NCI-H774 (cell line): ENCODE measurements at places on chromosomes 4 and X.

- no peak for DNase-seq
Observed at GRCh38 chr4:6188687-6189305, 11.6 kb downstream of the JAKMIP1 start.

- no peak for DNase-seq
Observed at GRCh38 chrX:110420771-110421499, 62.3 kb downstream of the RTL9 start.

DNA sequence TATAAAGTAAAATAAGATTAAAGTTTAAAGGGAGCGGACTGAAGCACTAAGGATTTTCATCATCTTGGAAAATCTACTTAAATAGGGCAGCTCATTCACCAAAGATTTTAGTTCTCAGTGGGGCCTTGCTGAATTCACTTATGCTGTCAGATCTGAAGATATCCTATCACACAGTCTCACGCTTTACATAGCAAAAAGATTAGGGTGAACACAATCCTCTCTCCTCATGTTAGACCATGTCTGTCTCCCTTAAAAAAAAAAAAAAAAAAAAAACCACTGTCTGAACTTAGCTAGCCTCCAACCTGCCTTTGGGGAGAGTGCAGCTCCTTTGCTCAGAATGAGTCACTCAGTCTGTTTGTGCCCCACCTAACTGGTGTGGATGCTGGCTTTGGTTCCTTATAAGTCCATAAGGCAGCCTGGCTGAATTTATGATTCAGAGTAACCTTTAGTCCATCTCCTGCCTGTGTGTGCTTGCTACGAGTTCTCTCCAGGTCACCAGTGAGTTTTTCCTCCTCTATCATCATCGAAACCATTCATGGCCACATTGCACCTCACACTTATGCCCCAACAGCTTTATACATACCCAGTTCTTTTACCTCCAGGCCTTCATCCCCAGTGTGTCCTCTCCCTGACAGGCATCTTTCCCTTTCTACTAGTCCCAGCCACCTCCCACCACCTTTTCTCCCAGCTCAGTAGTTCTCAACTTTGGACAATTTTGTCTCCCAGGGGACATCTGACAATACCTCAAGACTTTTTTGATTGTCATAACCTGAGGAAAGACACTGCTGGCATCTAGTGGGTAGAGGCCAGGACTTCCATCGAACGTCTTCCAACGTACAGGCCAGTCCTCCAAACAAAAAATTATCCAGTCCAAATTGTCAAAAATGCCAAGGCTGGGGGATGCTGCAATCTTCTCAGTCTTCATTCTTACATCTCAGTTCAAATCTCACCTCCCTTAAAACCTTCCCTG lies 220.7 kb upstream of the EMCN start:
- DNase-seq, result no peak

DNA sequence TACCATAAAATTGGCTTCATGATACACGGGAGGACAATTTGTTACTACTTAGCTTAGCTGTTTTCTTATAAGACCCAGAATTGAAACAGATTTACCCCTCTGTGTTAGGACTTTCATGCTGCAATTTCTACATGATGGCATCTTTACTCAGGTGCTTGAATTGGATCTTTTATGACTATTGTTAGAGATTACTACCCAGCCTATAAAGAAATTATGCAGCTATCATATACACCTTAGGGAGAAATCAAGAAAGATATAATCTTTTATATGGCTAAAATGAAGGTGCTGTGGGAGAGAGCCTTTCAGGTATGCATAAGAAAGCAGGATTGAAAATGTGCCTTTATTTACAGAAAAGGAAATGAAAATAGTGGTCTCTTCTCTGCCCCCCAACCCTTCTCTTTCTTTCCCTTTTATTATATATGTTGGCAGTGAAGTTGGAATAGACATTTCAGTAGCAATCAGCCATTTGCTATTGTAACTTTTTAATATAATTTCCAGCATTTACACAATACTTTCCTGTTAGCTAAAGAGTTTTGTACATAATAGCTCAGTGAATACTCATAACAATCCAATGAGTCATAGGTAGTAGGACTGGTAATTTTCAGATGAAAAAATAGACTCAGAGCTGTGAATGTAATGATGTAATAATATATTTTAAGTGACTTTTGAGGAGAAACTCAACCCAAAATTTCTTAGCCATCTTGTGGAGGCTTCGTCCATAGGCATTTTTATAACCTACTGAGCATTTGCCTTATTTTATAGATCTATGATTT lies 311.8 kb downstream of the ADGRL3 start:
- no peak for DNase-seq

DNA sequence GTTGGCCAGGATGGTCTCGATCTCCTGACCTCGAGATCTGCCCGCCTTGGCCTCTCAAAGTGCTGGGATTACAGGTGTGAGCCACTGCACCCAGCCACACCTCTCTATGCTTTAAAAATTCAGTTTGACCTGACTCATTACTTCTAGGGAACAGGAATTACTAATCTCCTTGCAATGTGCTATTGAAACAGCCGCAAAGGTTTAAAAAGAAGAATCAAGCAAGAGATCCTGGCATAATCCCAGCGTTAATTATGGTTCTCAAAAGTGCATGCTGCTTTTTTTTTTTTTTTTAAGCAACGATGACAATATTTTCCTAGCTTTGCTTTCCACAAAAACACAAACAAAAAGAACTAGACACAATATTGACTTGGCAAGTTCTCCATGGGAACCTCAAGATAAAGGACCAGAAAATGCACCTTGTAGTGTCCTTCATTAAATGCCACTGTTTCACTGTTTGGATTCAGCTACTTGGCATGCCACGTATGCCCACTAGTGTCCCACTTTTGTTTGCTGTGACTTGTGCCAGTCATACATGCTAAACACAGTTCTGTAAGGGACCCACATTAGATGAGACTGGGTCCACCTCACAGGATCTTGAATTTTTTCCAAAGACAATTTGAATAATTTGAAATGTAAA lies 112.6 kb upstream of the PPARGC1A start:
- no peak for DNase-seq

- no peak for DNase-seq
Observed at GRCh38 chr4:10998846-10999245, 314.3 kb upstream of the CLNK start.

GRCh38 chr4:155367608-155368007 lies 9.2 kb downstream of the MAP9 start:
- no peak for DNase-seq

GRCh38 chr4:57418133-57418532 lies 307.9 kb upstream of the IGFBP7 start:
- DNase-seq, result no peak

GRCh38 chrX:140360284-140360683 lies 144.6 kb downstream of the SOX3 start:
- no peak for DNase-seq

DNA sequence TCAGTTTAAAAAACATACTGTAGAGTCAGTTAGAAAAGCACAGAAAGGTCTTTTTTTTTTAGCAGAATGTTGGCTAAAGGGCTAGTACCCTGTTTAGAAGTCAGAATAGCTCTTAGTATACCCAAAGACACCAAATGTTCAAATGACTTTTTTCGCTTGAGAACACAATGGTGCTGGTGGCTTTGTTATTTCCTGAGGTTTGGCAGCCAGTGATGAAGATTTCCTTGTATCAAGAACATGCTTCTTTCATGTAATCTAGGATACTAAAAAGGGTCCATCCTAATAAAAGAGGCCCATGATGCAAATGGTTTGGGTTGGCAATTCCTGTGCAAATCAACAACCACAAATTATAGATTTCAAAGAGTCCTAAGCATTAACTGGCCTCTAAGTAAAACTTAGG lies 21.1 kb upstream of the CD40LG start:
- DNase-seq, result no peak

GRCh38 chrX:149013081-149013480 lies 492.0 kb downstream of the IDS start:
- DNase-seq, result no peak

GRCh38 chrX:101485212-101485949 lies at the start of gene ARMCX4:
Gene ARMCX4, plus strand, starts transcription at chrX:101485456. Its CDS starts 3,134 bp downstream, at chrX:101488590.
- peak; percentile 34 for DNase-seq

DNA sequence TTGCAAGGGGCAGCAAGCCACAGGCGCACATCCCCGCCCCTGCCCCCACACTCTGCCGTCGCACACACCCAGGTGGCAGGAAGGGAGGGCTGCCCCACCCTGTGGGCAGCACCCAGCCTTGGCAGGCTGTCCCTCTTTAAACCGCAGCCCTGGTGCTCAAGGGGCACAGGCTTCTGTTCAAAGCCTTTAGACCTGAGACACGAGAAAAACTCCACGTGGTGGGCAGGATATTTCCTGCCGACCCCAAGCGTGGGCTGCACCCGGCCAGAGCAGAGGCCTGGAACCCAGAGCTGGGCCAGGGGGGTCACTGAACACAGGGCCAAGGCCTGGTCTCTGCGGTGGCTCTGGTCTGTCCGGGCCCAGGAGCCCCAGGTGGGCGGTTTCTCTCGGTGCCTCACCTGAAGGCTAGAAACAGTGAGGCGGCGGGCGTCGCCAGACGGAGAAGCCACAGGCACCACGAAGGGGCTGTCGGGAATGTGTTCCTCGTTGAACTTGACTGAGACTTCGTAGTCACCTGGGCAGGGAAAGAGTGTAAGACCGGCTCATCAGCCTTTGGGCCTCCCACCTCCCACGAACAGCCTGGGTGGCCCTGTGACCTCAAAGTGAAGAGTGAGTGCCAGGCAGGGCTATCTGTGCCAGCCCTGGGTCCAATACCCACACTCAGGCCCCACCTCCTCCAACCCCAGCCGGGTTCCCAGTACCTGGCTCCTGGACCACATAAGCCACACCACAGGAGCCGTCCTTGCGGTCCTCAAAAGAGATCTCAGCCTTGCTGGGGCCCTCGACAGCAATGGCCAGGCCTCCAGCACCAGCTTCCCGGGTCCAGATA lies 23.0 kb downstream of the FLNA start:
- DNase-seq, result no peak

DNA sequence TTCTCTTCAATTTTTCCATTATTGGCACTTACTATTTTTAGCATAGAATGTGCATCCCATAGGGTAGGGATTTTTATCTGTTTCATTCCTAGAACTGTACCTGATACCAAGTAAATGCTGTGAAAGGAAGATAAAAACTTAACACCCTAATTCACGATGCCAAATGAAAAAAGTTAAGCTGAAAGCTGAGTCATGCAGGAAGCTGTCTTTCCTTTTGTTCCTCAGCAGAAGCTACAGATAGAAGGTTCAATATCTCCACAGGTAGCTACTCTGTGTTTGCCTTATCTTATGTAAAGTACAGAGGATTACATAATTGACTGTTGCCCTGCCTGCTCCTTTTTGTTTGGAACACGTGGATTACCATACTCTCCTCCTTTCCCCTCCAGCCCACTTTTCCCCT lies 77.0 kb downstream of the LRP2BP start:
- DNase-seq, result no peak

GRCh38 chr4:159946983-159947615 lies 844.2 kb downstream of the RAPGEF2 start:
- no peak for DNase-seq

DNA sequence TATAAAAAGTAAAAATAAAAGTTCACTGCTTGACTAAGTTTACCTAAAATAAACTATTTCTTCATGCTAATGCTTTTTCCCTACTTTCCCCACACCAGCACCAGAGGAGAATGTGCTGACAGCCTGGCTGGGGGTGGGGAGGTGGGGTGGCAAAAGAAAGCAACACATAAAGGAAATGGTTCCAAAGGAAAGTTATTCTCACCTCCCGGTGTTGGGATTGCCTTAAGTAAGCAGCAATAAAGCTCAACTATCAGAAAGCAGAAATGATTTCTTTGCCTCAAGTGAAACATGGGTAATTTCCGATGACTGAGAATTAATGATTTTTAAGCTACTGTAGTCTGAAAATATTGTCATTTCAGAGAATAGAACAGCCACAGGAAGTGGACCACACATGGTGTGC lies 84.5 kb upstream of the DKK2 start:
- DNase-seq, result no peak

DNA sequence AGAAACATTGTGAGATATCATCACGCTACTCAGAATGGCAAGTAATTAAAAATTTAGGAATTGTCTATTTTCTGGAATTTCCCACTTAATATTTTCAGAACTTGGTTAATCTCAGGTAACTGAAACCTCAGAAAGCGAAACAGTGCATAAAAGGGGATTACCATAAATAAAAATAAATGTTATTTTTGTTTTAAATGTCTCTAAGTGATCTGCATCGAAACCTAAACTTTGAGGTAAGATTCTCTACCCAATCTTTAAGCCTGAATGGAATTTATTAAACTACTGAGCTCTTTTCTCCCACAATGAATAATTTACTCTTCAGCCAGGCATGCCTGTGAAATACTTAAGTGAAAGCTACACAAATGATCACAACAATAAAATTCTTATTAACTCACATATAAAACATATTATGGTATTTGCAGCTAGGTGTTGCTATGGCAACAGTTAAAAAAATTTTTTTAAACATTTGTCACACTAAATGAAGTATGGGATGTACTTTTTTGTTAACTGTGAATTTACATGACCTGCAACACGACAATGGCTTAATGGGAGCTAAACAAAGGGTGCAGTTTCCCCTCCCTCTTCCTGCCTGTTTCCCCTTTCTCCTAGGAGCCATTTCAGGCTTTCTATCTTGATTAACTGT lies 220.2 kb upstream of the PRPS2 start:
- DNase-seq, result no peak

DNA sequence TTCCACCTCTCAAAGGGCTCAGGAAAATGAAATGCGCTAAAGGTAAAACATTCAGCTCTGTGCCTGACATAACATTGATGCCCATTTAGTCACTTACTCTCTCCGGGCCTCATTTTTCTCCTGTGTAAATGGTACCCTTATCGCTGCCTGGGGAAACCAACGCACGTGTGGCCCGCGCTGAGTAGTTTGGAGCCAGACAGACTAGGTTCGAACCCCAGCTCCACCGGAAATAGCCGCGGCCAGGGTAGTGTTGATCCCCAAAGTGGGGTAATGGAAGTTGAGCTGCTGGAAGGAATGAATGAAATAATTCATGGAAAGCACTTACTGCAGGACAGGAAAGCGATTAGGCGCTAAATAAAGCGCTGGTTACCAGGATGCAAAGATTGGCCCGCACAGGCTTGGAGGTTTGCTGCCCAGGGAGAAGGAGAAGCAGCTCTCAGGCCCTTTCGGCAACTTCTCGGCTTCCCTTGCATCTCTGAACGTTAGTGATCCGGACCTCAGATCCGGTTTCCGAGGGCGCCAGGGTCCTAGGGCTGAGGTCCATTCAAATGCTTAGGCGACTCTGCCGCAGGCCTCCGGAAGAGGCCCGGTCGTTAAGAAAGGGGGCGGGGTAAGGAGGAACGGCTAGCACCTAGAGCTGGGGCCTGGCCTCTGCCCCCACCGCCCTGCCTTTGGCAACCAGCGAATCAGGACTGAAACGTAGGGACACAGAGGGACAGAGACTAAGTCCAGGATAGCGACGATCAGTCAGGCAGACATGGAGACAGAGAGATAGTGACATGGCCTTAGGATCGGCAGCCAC lies 13.3 kb downstream of the NKX3-2 start:
- no peak for DNase-seq

- DNase-seq, result no peak
Observed at GRCh38 chrX:17622331-17622730, 115.0 kb upstream of the SCML1 start.

GRCh38 chr4:95068818-95069478 lies 311.2 kb downstream of the BMPR1B start:
- no peak for DNase-seq
